ENCODE measurements at places on chromosomes 1 and 21. TPM values are rescaled to one million over a fixed set of nuclear protein-coding genes. Genes with fewer than 3 reads are reported as not detected.

TTC34 gene
- under 0.01 TPM for total RNA-seq

DNA sequence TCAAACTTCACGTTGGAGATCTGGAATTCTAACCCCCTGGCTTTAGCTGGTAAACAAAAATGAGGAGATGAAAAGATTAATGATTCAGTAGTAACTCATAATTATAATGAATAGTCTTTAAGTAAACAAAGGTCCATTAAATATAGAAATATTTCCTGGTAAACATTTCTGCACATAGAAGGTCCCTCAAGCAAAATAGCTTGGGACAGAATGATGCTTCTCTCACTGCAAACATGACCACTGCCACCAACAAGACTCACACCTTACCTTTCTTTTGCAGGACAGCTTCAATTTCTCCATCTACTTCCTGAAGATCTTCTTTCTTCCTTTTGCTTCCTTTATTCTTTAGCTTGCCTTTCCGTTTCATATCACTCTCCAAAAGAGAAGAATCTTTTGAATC, 25.2 kb downstream of the NVL start:
- DNase-seq: no peak

SLC1A7 gene
- 0.33 TPM for total RNA-seq

- no peak for DNase-seq
Measured at GRCh38 chr1:24009406-24009805, 29.3 kb upstream of the SRSF10 start.

DNA sequence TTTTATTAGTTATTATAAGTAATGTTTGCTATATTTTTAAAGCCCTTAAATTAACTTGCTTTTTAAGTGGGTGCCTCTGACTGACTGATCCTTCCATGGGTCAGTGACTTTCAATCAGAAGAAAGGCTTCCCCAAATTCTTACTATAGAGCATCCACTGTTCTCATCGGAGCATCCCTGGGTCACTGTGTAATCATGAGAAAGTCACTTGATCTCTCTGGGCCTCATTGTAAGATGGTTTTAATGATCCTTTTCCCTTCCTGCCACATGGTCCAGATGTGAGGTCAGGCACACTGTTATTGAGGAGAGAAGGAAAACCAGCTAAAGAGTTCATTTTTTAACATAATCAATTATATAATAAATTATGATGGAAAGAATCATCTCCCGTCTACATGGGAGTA, 11.0 kb upstream of the NBL1 start:
- no peak for DNase-seq

DNA sequence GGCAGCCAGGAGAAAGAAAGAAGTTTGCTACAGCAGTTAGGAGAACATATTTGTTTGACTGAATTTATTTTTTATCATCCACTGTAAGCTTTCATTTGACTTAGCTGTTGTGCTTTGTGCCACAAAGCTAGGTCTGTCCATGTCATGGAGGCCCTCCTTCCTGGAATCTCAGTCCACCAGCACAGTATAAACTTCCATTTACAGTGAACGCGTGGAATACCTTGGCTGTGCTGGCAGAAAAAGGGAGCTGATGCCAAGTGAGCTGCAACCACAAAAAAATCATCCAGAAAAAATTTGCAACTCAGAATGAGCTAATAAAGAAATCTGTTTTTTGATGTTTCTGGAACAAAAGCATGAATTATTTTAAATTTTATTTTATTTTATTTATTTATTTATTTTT, 72.6 kb downstream of the ATP6V1G3 start:
- peak; percentile 70 for DNase-seq

- no peak for DNase-seq
Measured at GRCh38 chr1:27668121-27668807, 3.7 kb downstream of the IFI6 start.

GRCh38 chr1:241821363-241821762, 26.6 kb upstream of the EXO1 start:
- peak; percentile 87 for DNase-seq

DNA sequence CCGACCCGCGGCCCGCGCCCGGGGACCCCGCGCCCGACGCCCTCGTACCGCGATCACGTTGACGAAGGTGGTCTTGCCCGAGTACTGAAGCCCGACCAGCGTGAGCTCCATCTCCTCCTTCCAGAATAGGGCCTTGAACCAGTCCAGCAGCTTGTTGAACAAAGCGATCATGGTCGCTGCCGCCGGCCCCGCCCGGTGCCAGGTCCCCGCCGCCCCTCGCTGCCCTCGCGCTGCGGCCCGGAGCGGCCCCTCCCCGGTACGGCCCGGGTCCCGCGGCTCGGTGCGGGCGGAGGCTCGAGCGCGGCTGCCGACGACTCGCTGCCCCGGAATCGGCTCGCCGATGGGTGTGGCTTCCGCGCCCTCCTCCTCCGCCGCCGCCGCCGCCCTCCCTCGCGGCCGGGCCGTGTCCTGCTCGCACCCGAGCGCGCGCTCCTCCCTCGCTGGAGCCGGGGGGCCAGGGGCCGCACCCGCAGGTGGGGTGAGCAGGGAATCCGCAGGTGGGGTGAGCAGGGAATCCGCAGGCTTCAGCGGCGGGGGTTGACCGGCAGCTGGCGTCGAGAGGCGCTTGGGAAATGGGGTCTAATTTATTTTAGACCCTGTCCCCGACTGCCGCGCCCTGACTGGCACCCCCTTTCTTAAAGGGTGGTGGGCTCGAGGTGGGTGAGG, at the start of gene ARL8A:
TSS of gene ARL8A (minus strand) at position 336 of the 666 bp plus-strand sequence. CDS start at position 171, 165 bp downstream.
- peak; percentile 35 for DNase-seq

DNA sequence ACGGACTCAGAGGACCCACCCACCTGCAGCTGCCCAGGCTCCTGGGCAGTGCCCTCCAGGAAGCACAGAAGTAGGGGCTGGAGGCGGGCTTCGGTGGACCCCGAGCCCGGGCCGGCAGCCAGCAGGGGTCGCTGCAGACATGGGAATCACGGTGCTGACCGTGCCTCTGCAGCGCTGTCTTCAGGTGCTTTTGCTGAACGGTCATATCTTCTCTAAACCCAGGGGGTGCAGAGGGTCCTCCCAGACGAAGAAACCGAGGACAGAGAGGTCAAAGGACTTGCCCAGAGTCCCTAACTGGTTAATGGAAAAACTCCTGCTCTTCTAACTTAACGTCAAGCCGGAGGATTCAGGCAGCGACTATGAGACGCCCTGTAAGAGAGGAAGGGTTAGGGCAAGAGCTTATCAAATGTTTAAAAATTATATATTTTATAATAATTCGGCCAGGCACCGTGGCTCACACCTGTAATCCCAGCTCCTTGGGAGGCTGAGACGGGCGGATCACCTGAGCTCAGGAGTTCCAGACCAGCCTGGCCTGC, 21.5 kb upstream of the LEFTY2 start:
- DNase-seq: peak; percentile 15

DNA sequence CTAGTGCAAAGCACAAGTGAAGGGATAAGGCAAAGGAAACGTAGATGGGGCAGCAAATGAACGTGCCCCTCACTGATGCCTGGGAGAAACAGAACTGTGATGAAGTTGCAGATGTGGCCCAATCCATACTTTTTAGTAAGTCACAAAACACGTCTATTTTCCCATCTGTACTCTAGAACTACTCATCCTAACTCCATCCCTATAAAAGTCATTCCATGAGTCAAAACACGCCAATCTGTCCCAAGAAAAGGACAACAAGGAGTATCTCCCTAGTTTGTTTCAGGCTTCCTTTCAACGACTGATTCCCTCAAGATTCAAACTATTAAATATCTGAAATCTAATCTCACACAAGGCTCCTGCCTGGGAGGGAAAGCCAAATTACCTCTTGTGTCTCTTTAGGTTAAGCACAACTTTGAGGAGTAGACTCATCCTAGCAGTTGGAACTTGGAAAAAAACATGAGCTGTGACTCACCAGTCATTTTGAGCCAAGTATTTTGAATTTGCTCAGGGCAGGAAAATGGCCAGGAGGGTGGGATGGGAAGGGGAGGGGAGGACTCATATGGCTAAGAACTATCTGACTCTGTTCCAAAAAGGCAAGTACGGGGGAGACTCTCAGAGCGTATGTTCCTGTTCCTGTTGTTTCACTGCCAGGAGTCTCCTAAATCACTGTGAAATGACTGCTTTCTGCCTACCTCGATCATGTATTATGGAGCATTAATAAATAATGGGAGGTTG, 214.5 kb upstream of the CAMK1G start:
- peak; percentile 97 for DNase-seq

S100A12 gene
- total RNA-seq: not detected

DNA sequence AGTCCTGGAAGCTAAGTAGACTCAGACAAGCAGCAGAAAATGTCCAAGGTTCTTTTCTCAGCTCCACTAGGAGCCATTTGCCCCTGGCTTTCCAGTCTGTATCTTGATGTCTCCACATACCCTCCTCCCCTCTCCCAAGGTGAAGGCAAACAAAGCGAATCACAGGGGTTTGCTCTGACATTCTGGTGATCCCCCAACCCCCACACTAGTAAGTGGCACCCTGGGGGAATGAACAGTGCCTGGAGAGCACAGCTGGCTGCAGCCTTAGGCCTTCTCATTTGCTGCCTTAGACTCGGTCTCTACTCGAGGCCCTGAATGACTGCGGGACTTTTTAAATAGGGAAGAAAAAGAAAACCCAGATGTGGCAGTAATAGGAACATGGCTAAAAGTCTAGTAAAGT, 15.3 kb downstream of the ERI3 start:
- no peak for DNase-seq

BACH1 gene
- total RNA-seq: 138 TPM

ARID4B gene
- total RNA-seq: 42.4 TPM

- DNase-seq: peak; percentile 24
Measured at GRCh38 chr1:25743164-25744139, 56.5 kb upstream of the SELENON start.

DNA sequence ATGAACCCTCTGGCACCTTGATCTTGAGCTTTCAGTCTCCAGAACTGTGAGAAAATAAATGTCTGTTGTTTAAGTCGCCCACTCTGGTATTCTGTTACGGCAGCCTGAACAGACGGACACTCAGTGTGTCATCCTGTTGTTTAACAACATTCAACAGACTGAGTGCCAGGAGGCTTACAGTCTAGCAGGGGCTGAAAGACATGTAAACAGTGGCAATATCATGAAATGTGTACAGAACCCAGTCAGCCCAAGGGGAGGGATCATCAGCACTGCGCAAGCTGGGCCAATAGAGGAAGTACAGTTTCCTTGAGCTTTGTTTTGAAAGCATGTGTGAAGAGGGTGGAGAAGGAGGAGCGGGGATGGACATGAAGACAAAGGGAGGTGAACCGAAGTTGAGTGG, 13.6 kb downstream of the DIP2A start:
- no peak for DNase-seq

DNA sequence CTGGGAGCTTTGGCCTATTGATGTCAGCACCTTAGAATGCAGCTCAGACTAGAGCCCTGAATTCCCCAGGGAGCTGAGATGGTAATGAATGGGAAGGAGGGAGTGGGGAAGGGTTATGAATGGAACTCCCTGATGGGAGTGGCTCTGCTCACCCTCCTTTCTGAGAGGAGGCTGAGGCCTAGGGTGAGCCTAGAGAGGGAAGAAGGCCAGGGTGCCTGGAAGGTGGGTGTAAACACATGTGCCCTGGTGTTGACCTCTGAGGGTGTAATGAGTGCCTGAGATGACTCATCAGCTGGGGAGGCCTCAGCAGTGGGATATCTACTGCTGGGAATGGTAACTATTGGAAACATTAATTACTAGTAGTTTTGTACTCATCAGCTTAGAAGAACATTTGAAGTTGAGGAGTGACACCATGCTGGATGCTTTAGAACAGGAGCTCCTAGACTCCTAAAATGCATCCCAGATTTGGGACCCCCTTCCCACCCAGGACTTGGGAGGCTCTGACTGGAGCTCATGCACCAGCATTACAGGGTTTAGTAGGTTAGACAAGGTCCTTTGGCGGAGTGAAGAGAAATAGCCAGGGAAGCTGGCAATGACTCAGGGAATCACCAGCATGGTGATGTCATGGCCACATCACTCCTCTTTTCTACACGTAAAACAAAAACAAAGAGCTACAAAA, 16.0 kb upstream of the PIGV start:
- peak; percentile 98 for DNase-seq

DNA sequence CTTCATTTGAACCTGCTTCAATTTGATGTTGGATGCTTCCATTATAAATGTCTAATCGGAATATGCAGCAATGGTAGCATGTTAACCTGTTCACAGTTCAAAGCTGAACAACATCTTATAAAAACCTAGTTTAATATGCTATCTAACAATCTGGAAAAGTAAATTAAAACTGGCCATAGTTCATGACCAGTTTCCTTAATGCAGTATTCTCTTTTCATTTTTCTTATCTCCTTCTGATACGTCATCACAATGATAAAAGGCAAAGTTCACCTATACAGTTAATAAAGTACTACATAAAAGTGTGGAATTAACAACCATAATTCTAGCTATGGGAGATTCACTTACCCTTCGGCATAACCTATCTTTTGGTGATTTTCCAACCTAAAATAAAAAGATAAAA, 65.1 kb downstream of the IARS2 start:
- DNase-seq: no peak

GRCh38 chr1:20660847-20661206, 342 bp downstream of the DDOST start:
- no peak for DNase-seq

- no peak for DNase-seq
Measured at GRCh38 chr1:167837326-167837725, 76.6 kb downstream of the ADCY10 start.

GBP6 gene
- total RNA-seq: under 0.01 TPM

- DNase-seq: no peak
Measured at GRCh38 chr1:219882096-219882495, 46.3 kb downstream of the SLC30A10 start.

DNA sequence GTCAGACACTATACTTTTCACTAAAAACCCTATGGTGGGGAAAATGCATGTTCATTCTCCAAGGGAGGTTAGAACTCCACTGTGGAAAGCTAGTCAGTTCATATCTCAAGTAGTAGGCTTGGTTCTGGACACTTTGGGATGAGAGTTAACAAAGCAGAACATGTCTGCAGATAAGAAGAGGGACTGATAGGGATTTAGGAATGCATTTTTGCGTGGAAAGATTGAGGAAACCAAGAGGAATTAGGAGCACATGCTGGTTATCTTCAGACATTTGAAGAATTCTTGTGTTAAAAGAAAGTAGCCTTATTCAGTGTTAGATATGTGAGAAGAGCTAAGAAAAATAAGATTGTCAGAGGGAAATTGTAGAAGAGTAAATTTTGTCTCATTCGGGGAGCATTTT, 1.2 kb upstream of the GRIK1 start:
- DNase-seq: no peak

All from fibroblast of lung (primary cell).